T-helper 2 cell (primary cell): ENCODE measurements at places on chromosomes 7 and 10.

- no peak for DNase-seq
Measured at GRCh38 chr7:121919986-121920385, 47.0 kb downstream of the PTPRZ1 start.

GRCh38 chr10:76324283-76324682, 892.9 kb downstream of the LRMDA start:
- DNase-seq: no peak

- DNase-seq: no peak
Measured at GRCh38 chr7:27102581-27103442, at the start of gene HOXA2. TSS of gene HOXA2 (minus strand) at chr7:27102683. CDS start at chr7:27102500, 183 bp downstream.

- DNase-seq: no peak
Measured at GRCh38 chr7:155338632-155339320, 41.1 kb downstream of the INSIG1 start.

- DNase-seq: no peak
Measured at GRCh38 chr10:78794736-78795455, 273.9 kb upstream of the ZMIZ1 start.

DNA sequence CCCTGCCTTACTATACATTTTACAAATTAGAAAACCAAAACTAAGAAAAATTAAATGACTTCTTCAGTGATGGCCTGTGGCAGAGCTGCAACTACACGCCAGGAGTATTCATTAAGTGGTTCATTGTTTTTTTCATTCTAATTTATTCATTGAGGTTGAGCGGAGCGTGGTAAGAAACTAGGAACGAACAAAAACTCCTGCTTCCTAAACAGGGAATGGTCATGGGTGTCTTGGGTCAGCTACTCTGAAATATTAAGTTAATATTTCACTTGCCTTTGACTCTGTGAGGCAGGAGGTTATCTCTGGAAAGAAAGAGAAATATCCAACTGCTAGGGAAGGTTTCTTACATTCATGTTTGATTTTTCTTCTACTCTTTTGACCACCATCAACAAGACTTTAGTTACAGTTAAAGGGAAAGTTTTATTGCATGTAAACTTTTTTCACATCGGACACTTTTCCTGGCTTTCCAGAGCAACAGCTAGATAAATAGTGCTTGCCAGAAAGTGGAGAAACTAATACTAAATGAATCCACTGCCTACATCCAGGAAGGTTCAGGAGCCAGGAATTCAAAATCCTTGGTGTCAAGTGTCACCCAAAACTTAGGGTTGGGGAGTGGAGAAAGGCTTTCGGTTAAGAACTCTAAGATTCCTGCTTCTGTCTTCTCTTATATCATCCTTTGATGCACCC, 896 bp upstream of the GNG11 start:
- no peak for DNase-seq

GRCh38 chr7:74583630-74584029, 73.9 kb upstream of the GTF2I start:
- DNase-seq: no peak

DNA sequence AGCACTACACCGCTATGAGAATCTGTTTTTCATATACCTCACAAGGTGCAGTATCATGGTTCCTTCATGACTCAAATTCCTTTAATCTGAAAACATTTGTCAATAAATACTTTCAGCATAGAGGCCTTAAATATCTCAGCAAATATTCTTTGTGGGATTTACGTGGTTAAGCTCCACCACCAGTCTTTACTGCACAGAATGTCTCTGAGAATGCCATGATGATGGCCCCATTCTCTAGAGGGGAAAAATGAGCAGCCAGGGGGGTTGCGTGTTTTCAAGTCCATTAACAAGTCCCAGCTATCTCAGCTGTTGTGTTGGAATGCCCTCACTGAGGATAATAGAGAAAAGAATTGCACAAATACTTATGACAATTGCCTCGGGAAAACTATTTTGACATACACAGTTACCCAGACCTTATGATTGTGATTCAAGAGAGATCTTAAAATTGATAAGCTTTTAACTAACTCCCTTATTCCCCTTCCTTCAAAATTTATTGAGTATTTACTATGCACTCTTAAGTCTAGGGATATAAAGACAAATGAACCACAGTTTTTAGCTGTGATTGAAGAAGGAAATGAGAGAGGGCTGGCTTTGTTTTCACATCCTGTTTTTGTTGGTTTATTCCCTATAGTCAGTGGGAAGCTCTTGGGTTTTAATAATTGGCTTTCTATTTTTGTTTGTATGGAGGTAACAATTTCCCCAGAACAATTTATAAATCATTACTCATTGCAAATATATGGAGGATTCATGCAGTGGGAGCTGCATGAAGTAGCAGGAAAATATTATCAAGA, 176.5 kb upstream of the VWC2 start:
- no peak for DNase-seq

GRCh38 chr10:86730227-86730626, 26.2 kb upstream of the BMPR1A start:
- DNase-seq: no peak

DNA sequence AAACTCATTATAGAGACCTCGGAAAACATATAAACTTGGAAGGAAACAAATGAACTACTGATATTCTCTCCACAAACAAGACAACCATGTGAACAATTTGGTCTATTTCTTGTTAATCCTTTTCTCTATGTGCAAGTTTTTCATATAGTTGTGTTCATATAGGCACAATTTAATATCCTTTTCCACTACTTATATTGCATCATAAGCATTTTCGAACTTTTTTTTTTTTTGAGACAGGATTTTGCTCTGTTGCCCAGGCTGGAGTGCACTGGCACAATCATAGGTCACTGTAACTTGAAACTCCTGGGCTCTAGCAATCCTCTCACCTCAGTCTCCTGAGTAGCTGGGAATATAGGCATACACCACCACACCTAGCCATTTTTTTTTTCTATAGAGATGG, 5.2 kb downstream of the PEX1 start:
- no peak for DNase-seq

- DNase-seq: no peak
Measured at GRCh38 chr7:54978364-54979116, 40.3 kb upstream of the EGFR start.

- no peak for DNase-seq
Measured at GRCh38 chr10:22710139-22710745, 4.1 kb downstream of the PIP4K2A start.

- no peak for DNase-seq
Measured at GRCh38 chr10:73872190-73872710, 2.1 kb downstream of the CAMK2G start.

DNA sequence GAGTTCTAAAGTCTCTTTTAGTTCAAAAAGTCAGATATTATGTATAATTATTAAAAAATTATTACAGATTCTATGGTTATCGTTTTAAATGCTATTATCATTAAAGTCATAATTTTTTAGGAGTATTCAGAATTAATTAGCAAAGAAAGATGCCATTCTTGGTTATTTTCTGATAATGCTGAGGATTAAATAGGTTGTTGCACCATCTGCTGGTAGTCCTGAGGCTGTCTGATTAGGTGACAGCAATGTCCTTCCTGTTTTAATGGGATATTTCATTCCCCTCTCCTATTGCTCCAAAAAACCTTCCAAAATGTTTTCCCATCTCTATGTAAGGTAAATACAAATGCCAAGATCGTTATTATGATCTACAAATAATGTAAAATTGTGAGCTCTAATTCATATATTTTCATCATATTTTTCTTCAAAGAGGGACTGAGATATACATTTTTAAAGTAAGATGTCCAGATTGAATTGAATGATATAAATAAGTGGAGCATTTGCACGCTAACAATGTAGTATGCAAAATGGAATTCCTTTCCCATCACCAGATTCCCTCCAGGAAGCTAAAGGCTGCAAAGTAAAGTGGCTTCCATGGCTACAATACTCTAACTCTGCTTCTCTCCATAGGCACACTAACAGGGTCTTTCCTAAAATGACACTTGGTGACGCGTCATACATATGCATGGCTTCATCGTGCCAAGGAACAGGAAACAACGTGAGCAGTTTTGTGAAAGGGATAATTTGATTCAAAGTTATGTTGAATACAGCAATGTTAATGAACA, 58.8 kb upstream of the AKR1E2 start:
- no peak for DNase-seq

- no peak for DNase-seq
Measured at GRCh38 chr10:3534433-3534832, 250.6 kb downstream of the KLF6 start.

GRCh38 chr10:59373071-59373470, 10.7 kb upstream of the FAM13C start:
- DNase-seq: no peak

DNA sequence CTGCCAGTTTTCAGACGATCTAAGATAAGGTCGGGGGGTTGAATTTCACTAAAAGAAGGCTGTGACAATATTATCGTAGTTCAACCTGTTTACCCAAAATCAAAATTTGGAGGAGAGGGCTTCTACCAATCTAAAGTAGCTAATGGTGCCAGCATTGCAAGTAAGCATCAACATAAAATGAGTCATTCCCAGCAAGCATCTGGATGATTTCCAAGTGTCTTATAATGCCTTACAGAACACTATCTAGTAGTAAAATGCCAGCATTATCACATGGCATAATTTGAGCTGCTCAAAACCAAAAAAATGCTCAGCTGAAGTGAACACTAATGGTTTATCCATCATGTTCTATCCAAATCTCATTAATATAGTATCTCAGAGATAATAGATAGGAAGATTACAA, 1193.9 kb downstream of the DNAJB9 start:
- no peak for DNase-seq

DNA sequence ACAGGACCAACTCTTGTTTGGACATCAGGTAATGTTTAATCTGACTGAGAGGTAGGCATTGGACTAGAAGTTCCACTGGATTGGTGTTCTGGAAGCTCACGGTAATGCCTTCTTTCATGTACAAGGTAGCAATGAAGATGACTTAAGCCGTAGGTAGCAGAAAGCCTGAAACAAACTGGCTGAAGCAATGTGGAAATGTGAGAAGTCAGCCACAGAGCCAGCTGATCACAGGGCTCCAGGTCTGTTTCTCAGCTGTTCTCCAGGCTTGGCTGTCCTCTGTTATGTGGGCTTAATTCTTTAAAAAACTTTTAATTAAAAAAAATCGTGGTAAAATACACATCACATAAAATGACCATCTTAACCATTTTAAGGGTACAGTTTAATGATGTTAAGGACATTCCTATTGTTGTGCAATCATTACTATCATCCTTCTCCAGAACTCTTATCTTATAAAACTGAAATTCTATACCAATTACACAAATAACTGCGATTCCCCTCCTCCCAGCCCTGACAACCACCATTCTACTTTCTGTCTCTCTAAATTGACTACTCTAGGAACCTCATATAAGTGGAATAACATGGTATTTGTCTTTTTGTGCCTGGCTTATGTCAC, 101.4 kb upstream of the ZNF32 start:
- DNase-seq: no peak

DNA sequence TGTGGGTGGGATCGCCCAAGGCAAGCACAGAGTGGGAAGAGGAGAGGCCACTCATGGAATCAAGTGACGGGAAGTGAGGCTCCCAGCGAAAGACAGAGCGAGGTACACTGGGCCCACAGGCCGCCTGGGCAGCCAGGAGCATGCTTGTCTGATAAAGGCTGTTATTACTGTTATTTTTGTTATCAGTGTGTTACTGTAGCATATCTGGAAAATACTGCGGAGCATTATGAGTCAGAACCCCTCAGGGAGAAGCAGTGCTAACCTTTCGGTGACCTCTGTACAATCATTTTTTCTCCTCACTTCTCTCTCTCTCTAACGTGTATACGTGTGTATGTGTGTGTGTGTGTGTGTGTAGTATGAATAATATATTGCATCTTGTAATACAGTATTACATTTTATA, 3.8 kb upstream of the TCERG1L start:
- DNase-seq: no peak

DNA sequence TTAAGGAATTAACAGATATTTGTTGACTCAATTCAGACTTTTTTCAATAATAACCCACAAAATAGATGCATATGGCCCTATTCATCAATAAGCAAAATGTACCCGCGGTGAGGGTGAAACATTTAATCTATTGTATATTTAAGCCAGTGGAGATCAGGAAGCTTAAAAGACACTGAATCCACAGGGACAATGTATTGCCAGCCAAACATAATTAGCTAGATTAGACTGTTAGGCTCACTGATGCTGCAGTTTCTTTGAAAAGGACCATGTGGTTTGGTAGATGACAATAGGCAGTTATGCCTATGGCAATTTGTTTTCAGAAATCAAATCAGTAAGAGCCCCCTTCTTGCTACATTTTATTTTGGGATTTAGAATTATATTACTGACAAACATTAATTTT, 87.3 kb upstream of the PLXDC2 start:
- DNase-seq: no peak

DNA sequence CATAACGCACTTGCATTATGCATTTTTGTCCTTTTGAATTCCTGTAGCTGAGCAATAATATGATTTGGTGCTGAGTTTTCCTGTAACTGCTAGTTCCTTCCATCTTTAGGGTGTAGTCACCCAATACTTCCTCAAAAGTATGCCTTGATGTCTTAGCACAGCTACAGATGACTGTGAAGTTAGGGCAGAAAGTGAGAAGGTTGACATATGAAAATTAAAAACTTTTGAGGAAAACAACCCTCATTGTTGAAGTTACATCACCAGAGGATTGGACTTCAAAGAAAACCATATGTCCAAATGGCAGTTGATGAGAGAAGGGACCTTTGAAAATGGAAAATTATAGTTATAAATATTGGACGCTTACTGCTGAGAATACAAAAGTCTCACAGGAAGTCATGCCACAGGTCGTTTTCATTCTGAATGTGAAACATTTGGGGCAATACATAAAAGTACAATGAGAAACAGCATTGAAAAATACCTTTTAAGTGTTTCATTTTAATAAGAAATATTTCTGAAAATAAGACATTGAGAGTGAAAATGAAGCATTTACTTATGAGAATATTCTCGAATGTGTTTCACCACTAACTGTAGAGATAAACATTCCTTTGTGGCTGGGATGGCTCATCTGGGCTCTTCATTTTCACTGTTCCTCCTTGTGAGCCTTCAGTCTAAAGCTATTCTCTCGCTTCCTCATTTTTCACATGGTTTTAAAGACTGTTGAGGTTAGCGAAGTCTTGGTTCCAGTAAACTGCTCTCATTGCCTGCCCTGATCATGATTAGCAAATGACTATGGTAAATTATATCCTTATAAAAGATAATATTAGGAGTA, 61.4 kb upstream of the NME8 start:
- no peak for DNase-seq

DNA sequence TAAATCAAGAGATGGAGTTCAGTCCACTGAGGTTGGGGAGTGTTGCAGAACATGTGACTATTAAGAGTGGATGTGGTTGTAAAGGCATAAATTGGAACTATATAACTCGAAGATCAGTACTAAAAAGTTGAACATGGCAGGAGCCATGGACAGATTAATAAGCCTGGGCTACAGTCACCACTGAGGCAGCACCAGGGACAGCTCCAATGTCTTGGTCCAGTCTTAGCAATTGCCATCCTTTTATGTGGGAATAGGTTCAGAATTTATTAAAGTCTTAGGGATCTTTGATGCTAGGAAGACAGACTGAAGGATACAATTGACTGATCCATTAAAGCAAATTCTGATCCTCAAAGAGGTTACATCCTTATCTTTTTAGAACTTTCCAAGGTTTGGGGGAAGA, 156.6 kb downstream of the ADRA2A start:
- no peak for DNase-seq

DNA sequence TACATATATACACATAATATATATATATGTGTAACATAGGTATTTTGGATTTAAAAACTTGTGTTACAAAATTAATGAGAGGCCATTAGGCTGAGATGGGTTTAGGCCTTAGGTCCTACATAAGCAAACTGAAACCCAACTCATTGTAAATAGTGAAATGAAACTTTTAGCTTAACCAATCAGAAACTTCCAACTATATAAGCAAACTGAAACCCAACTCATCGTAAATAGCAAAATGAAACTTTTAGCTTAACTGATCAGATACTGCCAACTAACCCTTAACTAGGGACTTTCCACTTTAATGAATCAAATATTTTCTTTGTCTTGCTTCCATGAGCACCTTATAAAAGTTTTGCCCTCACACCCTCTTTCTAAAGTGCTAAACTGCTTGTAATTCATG, 17.3 kb upstream of the SAMD9L start:
- no peak for DNase-seq
